ENCODE measurements at places on chromosomes 13 and 19.

GRCh38 chr19:39351537-39352064 lies 9.4 kb downstream of the SAMD4B start:
- no peak for DNase-seq

- DNase-seq: no peak
Measured at GRCh38 chr13:65470781-65471180, 1759.4 kb downstream of the PCDH9 start.

GRCh38 chr13:29977476-29978120 lies 127.2 kb upstream of the UBL3 start:
- no peak for DNase-seq

DNA sequence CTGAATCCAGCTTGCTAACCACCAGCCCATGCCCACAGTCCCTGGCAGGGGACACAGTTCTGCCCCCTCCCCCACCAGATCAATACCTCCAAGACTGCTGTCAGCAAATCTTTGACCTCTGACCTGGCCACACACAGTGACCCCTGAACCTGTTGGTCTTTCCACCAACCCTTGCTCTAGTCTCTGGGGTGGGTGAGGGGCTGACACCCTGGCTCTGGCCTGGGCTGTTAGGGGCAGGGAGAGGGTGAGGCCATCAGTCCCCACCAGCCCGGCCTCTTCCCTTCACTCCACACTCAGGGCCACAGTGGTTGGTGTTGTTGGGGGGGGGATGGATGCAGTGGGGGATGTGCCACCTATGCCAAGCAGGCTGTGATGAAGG lies 21.8 kb upstream of the SLC7A10 start:
- no peak for DNase-seq

DNA sequence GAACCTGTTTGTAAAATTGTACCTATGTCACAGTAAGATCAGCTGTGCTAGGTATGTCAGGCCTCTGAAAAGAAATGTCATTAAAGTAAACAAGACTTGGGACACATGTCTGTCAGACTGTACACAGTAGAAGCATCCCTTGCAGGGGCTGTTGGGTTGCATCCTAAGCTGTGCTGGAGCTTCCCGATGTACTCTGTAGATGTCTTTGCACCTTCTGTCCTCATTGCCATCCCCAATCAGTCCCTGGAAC lies 48.7 kb upstream of the GPR183 start:
- DNase-seq: no peak

- DNase-seq: no peak
Measured at GRCh38 chr19:2811221-2811722, 8.4 kb upstream of the ZNF554 start.

DNA sequence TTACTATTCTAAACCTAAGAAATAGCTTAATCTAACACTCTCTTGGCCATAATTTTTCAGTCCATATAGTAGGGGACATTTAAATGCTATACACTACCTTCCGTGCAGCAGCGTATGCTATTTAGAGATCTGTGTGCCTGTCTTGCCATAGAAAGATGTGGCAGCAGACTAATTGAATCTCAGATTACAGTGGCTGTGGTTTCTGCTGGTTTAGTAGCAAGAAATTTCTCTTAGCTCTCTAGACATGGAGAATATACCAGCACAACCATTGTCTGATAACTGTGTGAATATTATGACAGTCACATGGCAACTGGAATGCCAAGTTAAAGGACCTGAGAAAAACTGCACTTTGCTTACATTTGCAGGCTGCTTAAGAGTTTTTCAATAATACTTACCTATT lies 672.4 kb upstream of the MIR17HG start:
- DNase-seq: no peak

DNA sequence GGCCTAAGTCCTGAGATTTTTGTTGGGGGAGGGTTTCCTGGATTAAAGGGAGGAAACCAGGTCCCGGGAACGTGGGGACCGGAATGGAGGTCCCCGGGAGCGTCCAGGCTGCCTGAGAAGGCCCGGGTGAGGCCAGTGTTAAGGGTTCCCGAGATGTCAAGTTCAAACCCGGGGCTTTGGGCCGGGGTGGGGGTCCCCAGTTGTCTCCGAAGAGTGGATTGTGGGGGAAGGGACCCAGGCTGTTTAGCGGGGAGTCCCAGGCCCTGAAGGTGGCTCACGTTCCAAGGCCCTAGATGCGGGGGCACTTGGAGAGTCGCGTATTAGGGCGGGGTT lies 262 bp downstream of the COX7A1 start:
- no peak for DNase-seq

GRCh38 chr13:23799945-23800344 lies 89.3 kb downstream of the MIPEP start:
- DNase-seq: no peak

DNA sequence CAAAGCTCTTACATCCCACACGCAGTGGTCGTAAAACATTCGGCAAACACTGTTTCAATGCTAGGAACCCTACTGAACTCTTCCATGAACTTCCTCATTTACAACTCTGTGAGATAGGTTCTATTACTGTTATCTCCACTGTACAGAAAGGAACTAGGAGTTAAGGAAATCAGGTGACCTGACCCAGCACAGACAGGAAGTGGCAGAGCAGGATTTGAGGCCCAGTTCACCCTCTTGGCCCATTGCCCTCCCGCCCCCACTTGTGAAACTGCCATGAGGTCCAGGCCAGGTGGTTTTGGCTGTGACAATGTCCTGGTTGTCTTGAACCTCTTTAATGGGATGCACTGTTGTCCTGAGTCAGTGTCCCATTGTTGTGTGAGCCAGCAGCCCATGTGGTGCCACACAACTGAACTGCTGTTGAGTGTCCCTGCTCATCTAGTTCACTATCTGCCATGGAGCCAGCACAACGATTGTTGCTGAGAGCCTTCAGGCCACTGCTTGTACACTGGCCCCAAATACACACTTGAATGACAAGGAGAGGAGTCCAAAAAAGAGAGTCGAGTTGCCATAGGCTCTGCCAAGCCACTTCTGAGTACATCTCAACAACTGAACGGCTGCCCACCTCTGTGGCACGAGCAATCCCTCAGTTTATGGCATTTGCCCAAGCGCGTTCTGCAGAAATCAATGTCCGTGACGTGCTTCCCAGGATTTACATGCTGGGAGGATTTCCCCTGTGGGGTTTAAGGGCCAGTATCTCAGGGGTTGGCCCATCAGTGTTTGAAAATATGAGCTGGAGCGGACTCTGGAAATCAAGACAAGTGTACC lies 484.6 kb downstream of the TSHZ3 start:
- DNase-seq: no peak

DNA sequence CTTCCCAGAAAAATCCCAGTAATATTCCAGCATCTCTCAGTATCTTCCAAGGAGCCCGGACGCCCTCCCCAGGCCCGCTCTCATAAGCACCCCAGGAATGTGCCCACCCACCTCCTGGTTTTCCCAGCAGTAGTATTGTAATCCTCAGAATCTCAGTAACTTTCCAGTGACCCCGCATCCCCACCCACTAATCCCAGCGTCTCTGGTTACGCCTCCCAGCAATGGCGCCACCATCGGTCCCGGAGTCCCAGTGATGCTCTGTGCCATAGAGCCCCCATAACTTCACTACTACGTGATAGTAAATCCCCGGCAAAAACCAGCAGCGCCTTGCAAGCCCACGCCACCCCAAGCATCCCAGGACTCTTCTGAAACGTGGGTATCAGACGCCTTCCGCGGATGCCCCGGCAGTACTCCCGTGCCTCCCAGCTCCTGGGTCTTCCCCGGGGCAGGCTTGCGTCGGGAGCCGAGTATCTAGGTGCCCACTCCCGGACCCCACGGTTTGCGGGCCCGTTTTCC lies 928 bp upstream of the PNPLA6 start:
- peak; percentile 36 for DNase-seq

GRCh38 chr13:71727042-71727441 lies 140.0 kb downstream of the DACH1 start:
- DNase-seq: no peak

- no peak for DNase-seq
Measured at GRCh38 chr13:73300718-73301425, 242.1 kb downstream of the KLF5 start.

DNA sequence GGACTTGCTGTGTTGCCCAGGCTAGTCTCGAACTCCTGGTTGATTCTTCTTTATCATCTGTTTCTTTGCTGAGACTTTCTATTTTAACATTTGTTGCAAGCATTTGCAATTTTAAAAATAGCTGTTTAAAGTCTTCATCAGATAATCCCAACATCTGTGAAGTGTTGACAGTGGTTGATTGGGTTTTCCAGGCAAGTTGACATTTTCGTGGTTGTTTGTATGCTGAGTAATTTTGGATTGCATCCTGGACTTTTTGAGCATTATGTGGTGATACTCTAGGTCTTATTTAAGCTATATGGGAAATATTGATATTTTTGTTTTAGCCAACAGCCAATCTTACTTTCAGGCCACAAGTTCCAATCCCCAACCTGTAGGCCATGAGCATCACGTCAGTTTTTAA lies 25.1 kb downstream of the AP1M1 start:
- no peak for DNase-seq

DNA sequence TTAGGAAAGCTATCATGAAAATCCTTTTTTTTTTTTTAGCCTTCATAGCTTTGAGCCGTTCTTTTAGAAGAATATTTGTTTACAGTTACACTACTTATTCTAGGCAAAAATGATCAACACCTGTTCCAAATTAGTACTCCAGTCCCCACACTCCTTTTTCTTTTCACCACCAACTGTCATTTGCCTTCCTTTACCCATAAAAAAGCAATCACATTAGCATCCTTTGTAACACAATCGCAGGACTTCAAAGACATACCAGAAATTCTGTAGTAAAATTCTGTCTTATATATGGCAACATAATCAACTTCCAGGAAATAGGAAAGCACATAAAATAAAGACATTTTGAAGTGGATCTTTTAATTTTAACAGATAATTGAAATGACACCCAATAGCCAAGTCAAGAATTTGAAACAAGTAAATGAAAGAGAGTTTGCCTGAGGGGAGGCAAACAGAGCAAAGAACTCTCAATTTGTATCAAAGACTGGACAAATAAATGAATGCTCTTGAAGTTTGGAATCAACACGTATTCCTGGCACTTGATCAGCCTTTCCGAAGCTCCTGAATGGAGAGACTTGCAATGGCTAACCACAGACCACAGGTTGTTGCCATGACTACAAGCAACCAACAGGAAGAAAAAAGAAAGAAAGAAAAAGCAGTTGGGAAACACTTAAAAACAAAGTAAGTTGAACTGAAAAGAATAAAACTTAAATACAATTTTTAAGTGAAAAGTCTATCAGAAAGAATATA lies 206.8 kb downstream of the PCDH9 start:
- no peak for DNase-seq

GRCh38 chr19:49301165-49301865 lies 23.7 kb downstream of the SLC6A16 start:
- DNase-seq: peak; percentile 46

DNA sequence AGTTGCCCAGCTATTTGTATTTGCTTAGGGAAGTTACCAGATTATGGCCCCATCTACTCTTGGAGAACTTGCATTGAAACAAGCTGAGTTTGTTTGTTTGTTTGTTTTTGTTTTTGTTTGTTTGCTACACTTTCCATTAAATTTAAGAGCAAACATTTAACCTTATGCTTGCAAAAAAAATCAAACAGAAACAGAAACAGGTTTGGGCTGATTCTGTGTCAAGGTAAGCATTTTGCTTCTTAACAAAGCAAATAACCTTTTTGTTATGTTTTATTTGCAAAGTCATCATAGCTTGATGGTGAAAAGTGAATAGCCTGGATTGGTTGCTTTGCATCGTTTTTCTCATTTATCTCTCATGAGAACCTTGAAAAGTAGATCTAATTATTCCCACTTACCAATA lies 531.8 kb downstream of the EFNB2 start:
- DNase-seq: no peak

DNA sequence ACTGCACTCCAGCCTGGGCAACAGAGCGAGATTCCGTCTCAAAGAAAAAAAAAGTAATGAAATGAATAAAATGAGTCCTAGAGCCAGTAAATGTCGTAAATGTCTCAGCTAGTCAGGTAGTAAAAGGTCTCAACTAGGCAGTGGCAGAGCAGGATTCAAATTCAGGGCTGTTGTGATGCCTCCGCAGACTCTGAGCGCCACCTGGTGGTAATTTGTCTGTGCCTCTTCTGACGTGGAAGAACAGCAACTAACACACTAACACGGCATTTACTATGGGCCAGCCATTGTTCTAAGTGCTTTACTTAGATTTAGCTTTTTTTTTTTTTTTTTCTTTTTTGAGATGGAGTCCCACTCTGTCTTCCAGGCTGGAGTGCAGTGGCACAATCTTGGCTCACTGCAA lies 30.2 kb downstream of the CYP2F1 start:
- peak; percentile 84 for DNase-seq
